AG10803 (cell line): ENCODE measurements at places on chromosomes 3 and 15.

- no peak for DNase-seq
Observed at GRCh38 chr15:73628976-73629797, 4.0 kb downstream of the NPTN start.

DNA sequence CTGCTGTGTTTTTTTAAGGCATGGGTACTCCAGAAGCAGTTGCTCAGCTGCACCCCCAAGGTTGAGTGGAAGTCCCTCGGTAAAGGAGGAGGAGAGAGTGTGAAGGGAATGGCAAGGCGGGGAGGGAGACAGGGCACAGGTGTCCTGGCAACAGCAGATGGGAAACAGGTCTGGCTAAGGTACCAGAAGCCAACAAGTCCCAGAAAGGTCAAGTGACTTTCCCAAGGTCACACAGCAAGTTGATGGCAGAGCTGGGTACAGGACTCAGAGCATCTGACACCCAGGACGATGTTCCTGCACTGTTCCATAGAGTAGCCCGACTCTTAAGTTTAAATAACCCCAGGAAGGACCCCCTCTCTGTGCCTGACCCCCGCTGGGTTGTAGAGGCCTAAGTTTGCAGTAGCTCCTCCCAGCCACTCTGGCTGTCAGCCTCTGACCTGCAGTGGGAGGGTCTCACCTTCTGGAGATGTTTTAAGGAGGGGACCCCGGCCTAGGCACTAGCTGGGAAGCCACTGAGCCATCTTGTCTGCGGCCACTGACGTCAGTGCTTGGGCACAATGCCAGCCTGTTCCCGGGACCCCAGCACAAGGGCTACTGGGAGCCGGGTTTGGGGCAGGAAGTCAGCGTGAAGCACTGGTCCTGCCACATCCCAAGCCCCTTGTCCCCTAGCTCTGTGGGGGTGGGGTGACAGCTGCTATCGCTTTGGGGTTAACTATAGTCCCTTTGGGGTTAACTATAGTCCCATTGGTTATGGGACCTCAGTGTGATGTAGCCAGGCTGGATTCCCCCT lies 10.5 kb downstream of the CSK start:
- DNase-seq: no peak

DNA sequence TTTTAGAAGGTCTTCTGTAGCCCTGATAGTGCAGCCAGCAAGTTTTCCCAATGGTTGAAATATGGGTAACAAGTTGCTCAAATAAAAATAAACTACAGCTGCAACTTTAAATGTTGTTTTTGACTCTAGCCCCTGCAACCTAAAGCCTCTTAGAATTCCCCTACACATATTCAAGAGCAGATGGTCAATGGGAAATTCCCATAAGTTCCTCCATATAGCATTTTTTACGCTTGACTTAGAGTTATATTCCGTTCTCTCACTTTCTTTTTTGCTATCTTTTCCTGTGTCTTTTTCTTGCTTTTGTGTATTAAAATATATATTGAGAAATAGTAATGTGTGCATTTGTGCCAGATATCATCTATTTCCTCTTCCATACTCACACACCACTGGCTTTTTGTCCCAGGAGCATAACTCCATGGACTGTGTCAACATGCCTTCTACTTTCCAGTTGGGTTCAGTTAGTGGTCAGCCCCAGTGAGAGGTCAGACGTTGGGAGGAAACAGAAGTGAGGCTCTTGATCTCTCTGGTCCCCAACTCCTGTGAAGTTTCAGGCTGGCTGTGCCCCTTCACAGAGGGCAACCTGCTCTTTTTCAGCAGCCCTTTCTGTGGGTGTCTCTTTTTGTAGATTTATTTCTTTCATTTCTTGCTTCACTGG lies 63.3 kb upstream of the TP63 start:
- DNase-seq: no peak

- no peak for DNase-seq
Observed at GRCh38 chr3:131393868-131394267, 12.3 kb downstream of the NUDT16 start.

DNA sequence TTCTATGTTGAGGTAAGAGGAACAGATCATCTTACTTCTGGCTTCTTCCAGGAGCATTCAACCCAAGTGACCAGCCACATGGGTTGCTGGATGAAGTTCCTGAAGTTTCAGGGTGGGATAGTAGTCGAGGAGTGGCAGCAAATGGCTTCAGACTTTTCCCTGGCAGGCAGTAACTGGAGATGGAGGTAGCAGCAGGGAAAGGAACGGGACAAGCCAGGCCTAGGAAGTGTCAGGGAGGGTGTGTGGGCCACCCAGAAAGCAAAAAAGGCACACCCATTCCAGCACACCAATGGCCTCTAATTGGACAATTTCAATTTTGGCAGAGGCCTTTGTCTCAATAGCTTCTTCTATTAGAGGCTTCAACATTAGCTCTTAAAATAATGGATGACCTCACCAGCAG lies 498.6 kb upstream of the ATP11B start:
- no peak for DNase-seq

GRCh38 chr3:138314751-138315150 lies 14.9 kb downstream of the NME9 start:
- peak; percentile 31 for DNase-seq

DNA sequence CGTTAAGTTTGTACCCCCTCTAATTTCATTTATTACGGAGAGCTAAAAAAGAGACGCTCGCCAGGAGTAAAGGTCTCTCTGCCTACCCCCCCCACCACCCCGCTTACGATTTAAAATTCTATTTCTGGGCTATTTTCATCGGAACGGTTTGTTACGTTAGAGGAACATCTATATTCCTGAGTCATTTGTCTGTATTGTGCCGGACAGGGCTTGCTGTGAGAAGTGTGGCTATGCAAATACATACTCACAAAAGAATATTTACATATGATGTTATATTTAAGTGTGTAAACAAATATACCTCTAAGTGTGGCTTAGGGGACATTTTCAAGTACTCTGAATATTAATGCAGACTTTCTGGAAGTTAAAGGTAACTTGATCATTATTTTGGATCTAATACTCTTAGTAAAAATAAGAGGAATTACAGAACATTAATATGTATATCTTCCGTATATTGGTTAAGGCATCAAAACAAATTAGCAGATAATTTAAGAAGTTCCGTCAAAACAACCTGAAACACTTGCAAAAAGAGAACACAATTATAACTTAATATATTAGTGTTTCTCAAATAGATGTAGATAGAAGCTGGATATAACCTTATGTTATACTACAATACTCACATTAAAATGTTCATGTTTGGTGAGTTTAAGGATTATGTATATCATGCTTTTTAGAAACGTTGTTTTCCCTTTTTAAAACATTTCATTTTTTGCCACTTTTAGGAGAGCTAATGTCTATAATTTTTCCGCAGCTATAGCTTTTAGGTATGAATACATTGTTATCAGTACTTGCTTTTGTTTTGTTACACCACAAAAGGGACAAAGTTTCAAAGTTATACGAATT lies 1.6 kb upstream of the SHOX2 start:
- no peak for DNase-seq

DNA sequence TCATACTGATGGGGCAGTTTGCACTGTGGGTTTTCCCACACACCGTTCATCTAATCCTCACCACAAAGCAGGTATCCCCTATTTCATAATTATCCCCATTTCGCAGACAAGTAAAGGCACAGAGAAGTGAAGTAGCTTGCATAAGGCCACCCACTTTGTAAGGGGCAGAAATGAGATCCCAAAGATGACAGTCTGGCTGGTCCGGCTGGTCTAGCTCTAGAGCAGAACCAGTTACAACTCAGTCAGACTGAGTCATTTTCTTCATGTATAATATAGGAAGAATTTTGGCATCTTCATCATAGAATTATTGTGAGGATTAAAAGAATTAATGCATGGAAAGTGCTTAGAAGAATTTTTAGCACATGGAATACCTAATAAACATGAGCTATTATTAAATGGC lies 10.6 kb downstream of the RBP1 start:
- no peak for DNase-seq

DNA sequence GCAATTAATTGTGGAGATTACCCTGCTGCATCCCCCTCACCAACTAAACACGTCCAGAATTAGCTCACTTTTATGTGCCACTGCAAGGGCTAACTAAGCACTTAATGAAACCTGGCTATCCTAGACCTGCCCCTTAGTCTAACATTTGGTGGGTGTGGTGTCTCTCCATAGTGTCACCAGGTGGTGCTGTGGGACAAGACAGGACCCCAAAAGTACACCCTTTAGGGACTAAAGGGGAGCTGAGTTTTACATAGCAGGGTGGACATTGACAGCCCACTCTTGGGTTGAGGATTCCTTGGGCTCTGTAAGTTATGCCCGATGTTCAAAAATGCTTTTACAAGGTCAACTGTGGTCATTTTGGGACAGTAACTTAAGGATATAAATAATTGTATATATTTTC lies 5.7 kb downstream of the DUT start:
- DNase-seq: peak; percentile 12

DNA sequence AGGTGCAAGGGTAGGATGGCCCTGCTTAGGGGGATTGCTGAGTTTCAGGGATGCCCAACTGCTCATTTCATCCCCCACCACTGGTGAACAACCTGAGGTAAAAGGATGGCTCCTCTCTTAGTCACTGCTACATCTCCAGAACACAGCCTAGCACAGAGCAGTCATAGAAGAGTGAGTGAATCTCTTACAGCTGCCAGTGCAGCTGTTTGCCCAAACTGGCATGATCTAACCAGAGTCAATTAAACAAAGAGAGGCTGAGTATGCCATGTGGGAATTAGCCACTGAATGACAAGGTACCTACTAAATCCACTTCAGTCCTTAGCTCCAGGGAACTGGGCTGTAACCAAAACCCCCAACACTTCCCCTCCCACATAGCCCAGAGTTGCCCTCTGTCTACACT lies 6.8 kb upstream of the NCKIPSD start:
- no peak for DNase-seq

DNA sequence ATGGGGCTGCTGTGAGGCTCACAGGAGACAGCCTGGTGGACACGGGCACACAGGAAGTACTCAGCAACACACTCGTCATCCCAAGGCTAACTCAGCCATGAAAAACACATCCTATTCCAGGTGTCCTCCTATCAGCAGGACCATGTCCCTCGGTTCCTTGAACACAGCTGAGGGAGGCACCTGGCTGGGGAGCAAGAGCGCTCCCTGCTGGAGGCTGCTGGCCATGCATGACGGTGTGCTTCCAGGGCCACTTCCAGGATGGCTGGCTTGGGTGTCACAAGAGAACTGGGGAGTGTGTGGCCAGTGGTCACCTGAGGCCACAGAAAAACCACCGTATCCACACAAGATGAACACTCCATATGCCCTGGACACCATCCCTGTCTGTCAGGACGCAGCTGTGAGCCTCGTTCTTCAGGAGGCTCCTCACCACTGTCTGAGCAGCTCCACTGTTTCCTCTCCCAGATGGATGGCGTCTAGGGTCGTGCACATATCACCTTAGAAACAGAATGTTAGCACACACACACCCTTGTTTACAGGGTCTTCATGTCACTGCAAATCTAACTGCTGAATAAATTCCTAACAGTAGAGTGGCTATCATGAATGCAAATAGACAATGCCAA lies 31.0 kb downstream of the POC1A start:
- DNase-seq: peak; percentile 51

- DNase-seq: no peak
Observed at GRCh38 chr3:184440151-184440550, 60.3 kb downstream of the CHRD start.

DNA sequence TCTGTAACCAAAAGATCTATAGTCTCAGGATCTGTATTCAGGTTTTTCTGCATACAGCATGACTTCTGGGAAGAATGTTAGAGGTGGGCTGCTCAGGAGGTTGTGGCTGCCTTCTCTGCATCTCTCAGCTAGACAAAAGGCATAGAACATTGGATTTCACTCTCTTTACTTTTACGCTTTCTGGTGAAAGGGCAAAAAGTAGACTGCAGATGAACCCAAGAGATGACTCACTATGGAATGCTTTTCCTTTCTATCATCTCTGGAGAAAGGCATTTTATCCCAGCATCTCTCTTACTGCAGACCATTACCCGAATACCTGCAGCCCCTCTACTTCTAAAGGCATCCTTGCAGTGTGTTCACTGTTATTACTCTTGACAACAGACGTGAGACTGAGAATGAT lies 222.2 kb downstream of the WNT5A start:
- no peak for DNase-seq

GRCh38 chr3:66609660-66610561 lies 109.1 kb upstream of the LRIG1 start:
- DNase-seq: peak; percentile 43

DNA sequence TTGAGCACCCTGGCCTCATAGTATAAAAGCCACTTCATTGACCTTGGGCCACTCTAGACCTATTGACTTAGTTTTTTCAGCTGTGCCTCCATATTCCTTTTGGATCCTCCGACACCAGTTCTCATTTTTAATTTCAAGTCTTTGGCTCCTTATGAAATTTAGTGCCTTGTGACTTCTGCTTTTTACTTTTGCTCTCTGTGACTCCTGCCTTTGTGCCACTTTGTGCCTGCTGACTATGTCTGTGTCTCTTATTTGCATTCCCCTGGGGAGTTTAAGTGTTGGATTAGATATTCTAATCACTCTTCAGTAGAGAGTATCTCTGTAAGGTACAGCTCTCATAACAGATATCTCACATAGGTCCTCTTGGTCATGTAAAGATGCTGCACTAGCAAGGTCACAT lies 39.6 kb upstream of the GPR149 start:
- DNase-seq: no peak

- DNase-seq: no peak
Observed at GRCh38 chr15:66232267-66232625, 21.3 kb downstream of the MEGF11 start.

GRCh38 chr3:113136071-113136470 lies 75.3 kb upstream of the BOC start:
- peak; percentile 49 for DNase-seq

DNA sequence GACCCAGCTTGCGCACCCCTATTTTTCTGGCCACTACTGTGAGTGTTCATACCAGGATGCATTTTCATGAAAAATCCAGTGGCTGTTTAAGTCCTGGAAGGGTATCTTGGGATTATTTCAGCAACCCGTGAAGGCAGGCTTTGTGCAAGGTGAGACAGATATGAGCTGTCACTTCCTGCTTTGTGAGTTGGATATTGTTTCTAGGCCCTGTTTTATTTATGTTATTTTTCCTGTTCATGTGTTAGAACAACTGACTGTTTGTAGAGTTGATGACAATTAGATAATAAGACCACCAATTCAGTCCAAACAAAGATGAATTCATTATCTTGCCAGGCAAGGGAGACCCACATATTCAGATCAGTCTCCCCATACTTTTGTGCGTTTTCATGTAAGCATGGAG lies 42.5 kb downstream of the ZBTB38 start:
- DNase-seq: no peak

GRCh38 chr15:31023841-31024240 lies 32.4 kb upstream of the MTMR10 start:
- no peak for DNase-seq
